NCI-H1092 (cell line): ENCODE measurements at places on chromosomes 3 and 15.

- DNase-seq: no peak
Observed at GRCh38 chr3:40800343-40800742, 275.6 kb downstream of the ZNF621 start.

- DNase-seq: no peak
Observed at GRCh38 chr3:107092121-107092520, 285.1 kb upstream of the CCDC54 start.

GRCh38 chr3:65142456-65142855 is 454.7 kb upstream of the ADAMTS9 start:
- DNase-seq: no peak

- peak; percentile 29 for DNase-seq
Observed at GRCh38 chr3:192130534-192131132, 596.7 kb downstream of the FGF12 start.

GRCh38 chr3:59769127-59769750 is 719.4 kb upstream of the CFAP20DC start:
- peak; percentile 31 for DNase-seq

DNA sequence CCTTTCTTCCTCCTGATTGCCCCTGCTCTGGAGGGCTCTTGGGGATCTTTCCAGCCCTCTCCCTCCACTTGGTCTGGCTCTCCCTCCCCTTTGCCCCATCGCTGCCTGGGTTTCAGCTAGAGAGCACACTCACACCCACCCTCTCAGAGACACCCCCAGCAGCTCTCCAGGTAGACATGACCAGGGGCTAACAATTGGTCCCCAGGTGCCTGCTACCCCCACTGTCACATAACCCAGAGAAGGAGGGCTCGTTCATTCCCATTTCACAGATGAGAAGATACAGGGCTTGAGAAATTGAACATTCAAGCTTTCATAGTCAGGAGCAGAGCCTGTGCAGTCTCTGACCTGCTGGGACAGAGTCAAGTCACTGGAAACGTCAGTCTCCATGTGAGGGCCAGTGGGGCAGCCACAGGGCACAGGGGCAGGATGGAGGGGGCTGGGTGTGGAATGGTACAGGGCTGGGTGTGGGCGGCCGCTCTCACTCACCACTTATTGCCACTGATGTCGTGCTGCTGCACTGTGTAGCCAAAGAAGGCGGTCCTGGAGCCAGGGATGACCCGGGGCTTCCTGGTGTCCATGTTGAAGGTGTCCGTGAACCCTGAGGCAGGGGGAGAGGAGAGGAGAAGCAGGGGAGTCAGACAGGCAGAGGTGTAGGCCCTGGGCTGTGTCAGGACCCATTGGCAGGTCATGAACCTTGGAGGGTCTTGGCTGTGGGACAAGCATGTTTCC is 29.4 kb downstream of the ITGA11 start:
- DNase-seq: no peak

DNA sequence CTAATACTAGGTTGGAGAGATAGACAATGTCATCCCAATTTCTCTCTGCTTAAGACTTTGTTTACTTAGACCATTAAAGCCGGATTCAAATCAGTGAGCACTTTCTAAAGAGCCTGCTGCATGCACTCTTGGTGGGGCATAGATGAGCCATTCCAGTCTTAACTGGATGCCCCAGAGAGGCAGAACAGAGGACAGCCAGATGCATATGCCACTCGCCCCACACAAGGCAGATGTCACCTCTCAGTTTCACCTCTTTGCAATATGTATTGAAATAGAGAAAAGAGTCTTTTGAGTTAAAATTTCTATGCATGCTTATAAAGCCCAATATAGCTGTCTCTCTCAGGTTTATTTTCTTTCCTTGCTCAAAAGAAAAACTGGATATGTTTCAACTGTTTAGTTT is 89.5 kb downstream of the LARS2 start:
- no peak for DNase-seq

DNA sequence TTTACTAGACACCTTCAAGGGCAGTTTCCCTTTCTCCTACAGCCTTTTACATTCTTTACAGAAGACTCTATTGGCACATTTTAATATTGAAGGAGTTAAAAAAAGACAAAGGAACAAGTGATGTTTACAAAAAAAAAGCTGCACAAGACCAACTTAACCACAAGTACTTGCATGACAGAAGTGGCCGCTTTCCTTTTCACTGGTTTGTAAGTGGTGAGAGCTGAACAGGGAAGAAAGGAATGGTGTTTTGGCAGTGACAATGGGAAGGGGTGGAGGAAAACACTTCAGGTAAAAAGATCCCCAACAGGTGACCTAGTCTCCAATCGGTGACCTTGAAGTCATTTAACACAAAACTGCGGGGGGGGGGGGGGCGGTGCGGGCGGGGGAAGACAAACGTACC is 1.1 kb downstream of the WDR72 start:
- no peak for DNase-seq

- DNase-seq: no peak
Observed at GRCh38 chr3:180611006-180611405, 9.0 kb downstream of the TTC14 start.

DNA sequence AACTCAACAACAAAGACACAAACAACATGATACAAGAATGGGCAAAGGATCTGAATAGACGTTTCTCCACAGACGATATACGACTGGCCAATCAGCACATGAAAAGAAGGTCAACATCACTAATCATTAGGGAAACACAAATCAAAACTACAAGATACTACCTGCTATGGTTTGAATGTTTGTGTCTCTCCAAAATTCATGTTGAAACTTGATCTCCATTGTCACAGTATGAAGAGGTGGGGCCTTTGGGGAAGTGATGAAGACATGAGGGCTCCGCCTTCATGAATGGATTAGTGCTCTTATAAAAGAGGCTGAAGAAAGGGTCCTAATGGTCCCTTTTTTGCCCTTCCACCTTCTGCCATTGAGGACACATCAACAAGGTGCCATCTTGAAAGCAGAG is 32.3 kb downstream of the ACAP2 start:
- DNase-seq: no peak

GRCh38 chr15:36584511-36584910 is 5.1 kb downstream of the CDIN1 start:
- no peak for DNase-seq

DNA sequence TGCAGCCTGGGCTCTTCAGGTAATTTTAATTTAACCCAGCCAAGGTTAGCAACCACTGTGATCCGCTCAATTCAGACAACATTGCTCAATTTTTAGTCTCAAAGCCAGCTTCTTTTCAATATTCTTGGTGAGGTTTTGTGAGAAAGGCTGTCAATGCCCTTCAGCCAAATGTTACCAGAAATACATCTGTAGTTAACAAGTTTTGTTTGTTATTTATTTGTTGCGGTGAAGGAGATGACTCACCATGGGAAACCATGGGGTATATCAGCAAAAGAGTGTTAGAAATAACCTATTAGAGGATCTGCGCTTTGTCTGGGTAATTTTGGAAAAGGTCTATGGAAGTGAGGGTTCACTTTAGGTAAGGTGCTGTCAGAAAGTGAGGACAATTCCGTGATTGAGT is 5.0 kb downstream of the SLC9C1 start:
- DNase-seq: no peak

GRCh38 chr3:155995525-155996370 is 124.6 kb upstream of the KCNAB1 start:
- DNase-seq: no peak

DNA sequence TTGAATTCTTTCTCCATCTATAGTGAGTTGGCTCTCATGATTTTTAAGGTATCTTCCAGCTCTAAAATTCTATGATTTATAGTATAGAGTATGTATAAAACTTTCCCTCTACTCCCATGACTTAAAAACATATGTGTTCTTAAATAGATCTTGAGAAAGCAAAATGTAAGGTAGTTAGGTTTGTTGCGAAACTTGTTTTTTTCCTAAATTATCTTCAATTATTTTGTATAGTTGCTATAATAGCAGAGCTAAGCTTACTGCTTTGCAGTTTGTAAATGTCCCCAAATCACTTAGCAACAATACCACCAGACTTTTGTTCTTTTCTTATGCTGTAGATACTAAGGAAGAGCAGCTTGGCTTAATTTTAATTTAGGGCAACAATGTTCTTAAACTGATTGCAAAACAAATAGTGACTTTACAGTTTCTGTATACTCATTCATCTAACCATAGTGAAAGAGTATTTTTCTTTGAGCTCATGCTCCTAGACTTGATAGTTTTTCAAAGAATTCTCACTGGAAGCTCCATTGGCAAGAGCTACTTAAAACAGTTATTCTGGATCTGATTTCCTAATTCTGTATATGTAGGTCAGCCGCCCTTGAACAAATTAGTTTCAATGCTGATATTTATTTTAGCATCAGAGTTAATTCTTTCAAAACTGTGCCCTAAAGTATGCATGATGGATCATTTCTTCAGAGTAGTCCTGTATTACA is 61.2 kb downstream of the LYSMD4 start:
- no peak for DNase-seq

- DNase-seq: no peak
Observed at GRCh38 chr3:12392101-12392878, 92.0 kb upstream of the TSEN2 start.

- no peak for DNase-seq
Observed at GRCh38 chr15:58568157-58568571, 136.4 kb downstream of the LIPC start.

DNA sequence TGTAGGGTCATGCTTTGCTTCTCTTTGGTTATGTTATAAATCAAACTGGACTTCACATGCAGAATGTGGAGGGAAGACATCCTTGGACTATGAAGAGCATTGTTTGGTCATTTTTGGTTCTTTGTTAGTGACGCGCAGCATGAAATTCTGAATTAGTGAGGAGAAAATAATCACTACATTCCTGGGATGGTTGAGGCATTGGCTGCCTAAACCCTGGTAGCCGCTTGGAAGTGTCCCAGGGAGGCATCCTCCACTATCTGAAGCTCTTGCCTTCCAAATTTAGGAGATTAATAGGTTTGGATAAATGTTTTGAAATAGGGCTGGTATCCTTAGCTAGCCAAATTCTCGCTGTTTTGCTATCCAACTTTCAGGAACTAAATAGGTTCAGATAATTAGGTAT is 96.2 kb downstream of the CLSTN2 start:
- DNase-seq: no peak

GRCh38 chr3:102179326-102180177 is 255.3 kb upstream of the ZPLD1 start:
- no peak for DNase-seq

GRCh38 chr3:124076235-124076634 is 84.3 kb upstream of the ROPN1 start:
- DNase-seq: no peak

DNA sequence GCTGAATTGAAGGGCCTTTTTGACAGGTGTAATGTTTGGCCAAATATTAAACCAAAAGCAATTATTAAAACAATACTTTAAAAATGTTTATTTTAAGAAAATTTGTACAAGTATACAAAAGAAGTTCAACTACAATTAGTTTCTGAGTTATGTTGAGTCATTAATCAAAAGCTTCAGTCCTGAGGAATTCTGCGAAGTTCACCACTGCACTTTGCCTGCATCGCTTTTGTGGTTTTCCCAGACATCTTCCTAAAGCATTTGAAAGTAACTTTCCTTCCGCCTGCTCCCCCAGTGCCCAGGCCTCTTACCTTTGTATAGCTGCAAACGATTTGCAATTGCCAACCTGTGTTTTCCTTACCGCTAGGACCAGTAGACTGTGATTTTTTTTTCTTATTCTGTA is 69.5 kb downstream of the KCNAB1 start:
- no peak for DNase-seq

DNA sequence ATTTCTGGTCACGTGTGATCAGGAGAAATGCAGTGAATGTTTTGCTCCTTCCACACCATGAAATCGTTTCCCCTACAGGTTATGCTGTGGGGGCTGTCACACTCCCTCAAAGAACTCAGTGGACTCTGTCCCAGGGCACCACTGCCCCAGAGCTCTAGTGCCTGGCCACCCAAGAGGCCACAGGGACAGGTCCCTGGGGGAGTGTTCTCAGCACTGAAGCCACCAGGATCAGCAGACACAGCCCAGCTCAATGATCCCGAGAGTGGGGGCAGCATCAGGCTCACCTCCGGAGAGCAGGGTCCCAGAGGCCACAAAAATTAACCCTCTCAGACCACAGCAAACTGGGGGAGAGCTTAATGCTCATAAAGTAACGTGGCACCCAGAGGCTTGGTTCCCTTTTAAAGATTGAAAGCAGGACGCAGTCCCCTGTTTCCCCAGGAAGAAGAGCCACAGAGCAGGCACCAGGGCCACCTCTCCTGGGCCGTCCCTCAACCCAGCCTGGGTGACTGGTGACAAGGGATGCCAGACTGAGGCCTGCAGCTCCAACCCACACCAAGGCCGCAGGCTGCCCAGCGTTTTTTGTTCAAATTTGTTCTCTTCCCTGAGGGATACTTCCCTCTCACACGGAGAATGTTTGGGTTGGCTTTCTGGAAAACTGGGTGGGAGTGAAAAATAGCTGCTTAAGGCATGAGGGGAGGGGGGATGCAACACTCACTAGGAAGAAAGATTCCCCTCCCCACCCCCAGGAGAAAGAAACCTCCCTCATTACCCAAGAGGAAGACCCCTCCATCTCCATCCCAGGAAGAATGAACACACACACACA is 123.3 kb upstream of the IGF1R start:
- DNase-seq: no peak

GRCh38 chr15:63079947-63080626 is 37.5 kb downstream of the TPM1 start:
- no peak for DNase-seq

DNA sequence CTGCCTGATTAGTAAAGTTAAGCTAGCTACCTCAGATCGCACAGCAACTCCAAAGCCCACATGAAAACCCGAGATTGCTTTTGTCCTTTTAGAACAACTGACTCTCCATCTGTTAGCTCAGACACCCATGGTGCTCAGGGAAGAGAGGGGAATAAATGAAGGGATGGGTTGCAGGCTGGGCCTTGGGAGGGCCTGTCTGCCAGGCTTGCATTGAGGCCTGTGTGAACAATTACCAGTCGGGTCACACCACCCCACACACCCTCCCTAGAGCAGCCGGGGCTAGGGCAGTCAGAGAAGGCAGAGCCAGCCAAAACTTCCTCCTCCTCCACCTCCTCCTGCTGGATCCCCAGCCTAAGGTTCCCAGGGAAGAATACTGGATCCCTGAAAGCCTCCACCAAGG is 8.8 kb upstream of the PRKAR2A start:
- no peak for DNase-seq

GRCh38 chr3:63910891-63911290 is 1.3 kb downstream of the SCAANT1 start:
- no peak for DNase-seq

DNA sequence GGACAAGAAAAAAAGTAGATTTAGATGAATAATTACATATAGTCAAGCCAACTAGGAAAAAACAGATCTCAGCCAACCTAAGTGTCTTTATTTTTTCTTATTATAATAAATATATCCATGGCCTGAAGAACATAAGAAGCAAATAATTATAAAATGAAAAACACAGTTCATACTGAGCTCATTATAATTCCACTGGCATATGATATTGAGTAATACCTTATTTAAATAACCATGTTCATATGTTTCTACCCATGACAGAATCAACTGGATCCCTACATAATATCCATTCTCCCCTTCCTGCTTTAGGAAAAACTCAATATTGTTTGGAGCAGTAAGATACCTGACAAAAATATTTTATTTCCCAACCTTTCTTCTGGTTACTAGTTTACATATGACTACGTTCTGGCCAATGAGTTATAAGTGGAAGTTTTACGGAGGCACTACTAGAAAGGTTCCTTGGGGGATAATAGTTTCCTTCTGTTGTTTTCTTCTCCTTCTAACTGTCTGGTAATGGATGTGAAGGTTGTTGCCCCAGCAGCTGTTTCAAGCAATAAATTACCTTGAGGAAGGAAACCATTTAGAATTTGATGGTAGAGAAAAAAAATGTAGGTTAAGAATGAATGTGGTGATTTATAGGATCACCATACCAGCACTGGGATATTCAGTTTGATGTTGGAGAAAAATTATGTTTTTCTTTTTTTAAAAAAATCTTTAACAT is 184.1 kb upstream of the MBNL1 start:
- no peak for DNase-seq
